ENCODE measurements at places on chromosomes 4 and X.

- no peak for DNase-seq
These were observed 813 bp downstream of the TLR7 start for GRCh38 chrX:12867685-12868084.

DNA sequence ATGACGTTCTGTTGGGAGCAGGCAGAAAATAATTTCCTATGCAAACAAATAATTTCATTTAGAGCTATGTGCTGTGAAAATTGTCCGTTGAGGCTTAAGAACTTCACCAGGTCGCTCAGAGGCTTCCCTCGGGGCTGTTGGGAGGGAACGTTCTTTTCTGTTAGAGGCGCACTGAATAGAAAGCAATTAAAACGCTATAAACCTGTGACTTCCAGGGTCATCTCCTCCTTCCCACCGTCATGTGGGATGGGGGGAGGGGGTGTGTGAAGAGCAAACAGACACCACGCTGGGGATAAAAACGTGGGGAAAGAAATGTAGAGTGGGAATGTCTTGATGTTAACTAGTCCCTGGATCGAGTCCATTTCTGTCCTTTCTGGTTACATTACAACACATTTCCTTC, 35.2 kb upstream of the ZNF518B start:
- no peak for DNase-seq

- DNase-seq: peak; percentile 54
These were observed 118.2 kb downstream of the NAF1 start for GRCh38 chr4:163048447-163048846.

DNA sequence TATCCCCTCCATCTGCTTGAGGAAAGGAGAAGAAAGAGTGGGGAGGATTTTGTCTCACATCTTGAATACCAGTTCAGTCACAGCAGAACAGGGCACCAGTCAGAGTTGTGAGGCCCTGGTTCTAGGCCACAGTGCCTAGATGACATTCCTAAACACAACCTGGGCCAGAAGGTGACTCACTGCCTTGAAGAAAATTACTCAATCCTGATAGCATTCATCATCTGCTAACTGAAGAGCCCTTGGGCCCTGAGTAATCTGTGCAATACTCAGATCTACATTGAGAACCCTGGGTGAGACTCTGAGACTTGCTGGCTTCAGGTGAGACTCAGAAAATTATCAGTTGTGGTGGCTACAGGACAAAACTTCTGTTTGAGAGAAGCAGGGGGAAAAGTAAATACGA, 20.5 kb upstream of the PRR32 start:
- no peak for DNase-seq

DNA sequence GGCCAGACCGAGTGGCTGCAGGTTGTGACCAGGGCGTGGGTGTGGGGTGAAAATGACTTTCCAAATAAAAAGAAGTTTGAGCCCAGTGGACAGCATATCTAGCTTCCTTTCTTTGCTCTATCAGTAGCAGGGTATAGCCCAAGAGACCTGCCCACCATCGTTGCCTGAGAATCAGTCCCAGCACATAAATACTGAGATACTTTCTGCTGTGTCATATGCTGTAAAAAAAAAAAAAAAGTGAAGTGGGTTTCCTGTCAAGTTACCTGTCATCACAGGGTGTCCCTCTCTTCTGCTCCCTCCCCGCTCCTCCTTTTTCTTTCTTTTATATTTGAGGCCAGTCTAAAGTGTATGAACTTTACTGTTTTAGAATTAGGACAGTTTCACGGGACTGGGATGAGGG, 330.3 kb upstream of the BOD1L1 start:
- DNase-seq: no peak

Data from AG20443 (cell line).